ENCODE measurements at places on chromosomes 12 and 14.
A peak's percentile ranks its signal among the peaks of the same experiment; 100 is the strongest.

GRCh38 chr14:50344116-50344775, 32.1 kb downstream of the DMAC2L start:
- ATAC-seq = peak; percentile 96

- ATAC-seq = no peak
These were observed 1.2 kb downstream of the CNOT2 start for GRCh38 chr12:70244409-70244808.

- ATAC-seq = no peak
These were observed 75.2 kb upstream of the MAX start for GRCh38 chr14:65177551-65177950.

DNA sequence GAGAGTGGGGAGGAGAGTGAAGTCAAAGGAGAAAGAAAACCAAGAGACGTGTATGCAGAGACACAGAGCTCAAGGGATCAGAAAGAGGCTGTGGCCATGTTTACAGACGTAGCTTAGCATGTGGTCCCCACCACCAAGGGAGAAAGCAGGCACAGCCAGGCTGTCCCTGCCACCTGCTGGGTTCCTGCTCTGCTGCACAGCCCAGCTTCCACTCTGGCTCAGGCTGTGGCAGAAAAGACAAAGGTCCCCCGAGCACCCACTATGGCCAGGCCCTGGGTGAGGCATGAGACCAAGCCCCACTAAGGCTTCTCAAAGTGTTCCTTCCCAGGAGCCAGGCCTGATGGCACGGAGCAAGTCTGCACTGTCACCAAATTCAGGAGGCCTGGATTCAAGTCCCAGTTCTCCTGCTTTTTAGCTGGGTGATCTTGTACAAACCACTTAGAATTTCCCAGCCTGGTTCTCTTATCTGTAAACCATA, 25.9 kb upstream of the COL2A1 start:
- ATAC-seq = no peak

GRCh38 chr12:66380769-66381535, 78.7 kb downstream of the HELB start:
- ATAC-seq = no peak

GRCh38 chr14:99179506-99179905, 92.5 kb downstream of the BCL11B start:
- no peak for ATAC-seq

DNA sequence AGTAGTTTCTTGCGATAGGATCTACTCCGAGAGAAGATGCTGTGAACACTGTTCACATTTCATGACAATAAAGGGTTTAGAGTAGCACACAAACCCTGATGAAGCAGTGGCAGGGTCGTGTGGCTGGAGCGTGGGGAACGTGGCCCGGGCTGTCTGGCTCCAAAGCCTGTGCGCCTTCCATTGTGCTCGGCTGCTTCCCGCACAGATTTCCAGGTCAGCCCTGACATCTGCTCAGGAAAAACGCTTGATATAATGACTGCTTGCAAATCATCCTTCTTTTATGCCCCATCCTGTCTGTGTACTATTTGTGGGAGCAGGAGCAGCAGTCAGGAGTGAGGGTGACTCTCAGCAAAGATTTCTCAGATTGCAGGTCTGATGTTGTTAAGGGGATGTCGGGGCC, 78.6 kb downstream of the EML1 start:
- no peak for ATAC-seq

DNA sequence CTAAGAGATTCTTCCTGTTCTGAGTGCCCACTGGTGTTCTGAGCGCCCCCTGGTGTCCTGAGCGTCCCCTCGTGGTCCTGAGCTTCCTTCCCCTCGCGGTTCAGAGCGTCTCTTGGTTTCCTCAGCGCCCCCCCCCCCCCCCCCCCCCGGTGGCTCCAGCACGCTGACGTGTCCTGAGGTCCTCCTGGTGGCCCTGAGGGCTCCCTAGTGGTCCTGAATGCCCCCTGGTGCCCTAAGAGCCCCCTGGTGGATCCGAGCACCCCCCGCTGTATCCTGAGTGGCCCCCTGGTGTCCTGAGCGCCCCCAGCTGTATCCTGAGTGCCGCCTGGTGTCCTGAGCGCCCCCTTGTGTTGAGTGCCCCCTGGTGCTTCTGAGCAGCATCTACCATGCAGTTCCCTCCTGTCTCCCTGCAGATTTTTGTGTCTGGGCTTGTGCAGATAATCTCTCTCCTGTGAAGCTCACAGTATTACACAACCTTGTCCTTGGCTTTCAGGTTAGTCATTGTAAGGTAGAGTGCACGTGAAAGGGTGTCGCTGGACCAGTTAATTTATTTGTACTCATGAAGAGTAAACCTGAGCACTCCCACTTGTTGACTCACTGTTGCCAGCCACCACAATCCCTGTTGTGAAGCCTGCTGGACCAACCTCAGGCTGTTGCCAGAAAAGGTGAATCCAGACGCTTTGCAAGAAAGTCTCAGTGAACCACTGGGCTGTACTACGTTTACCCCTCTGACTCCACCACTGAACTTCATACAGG, 1168.4 kb downstream of the TMEM121 start:
- ATAC-seq = peak; percentile 71

- no peak for ATAC-seq
These were observed 12.1 kb upstream of the BMP4 start for GRCh38 chr14:53968726-53969125.

- ATAC-seq = no peak
These were observed 45.3 kb upstream of the ATP23 start for GRCh38 chr12:57896115-57896433.

- ATAC-seq = peak; percentile 71
These were observed 93.5 kb upstream of the PTHLH start for GRCh38 chr12:28065889-28066630.

GRCh38 chr12:115584156-115584555, 693.3 kb downstream of the MED13L start:
- no peak for ATAC-seq

- ATAC-seq = no peak
These were observed 365.7 kb downstream of the LRIG3 start for GRCh38 chr12:58554522-58555157.

GRCh38 chr14:100712490-100712889, 14.2 kb upstream of the DLK1 start:
- no peak for ATAC-seq

DNA sequence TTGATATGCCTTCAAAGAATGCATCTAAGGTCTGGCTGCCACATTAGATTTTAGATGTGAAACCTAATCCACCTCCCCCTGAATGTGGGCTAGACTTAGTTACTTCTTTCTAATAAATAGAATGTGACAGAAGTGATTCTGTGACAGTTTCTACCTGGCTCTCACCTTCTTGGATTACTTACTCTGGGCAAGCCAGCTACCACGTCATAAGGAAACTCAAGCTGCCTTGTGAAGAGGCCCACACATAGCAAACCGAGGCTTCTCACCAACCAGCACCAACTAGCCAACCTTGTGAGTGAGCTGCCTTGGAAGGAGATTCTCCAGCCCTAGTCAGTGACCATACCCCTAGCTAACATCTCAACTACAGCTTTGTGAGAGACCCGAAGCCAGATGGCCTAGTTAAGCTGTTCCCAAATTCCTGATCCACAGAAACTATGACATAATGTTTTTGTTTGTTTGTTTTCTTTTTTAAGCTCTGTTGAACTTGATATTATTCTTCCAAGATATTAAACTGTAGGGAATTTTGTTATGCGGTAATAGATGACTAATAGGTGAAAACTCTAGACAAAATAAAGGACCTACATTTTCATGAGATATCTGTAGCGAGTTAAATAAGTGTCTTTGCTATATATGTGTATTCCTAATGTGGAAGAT, 6.2 kb downstream of the GPR19 start:
- peak; percentile 76 for ATAC-seq

- peak; percentile 25 for ATAC-seq
These were observed 33.6 kb upstream of the PCNX1 start for GRCh38 chr14:70873627-70874026.

- ATAC-seq = no peak
These were observed 208.4 kb downstream of the EFCAB11 start for GRCh38 chr14:89746135-89746534.

- no peak for ATAC-seq
These were observed 4.4 kb upstream of the NR4A1 start for GRCh38 chr12:52046859-52047258.

GRCh38 chr12:61991661-61992060, 268.5 kb upstream of the USP15 start:
- no peak for ATAC-seq

DNA sequence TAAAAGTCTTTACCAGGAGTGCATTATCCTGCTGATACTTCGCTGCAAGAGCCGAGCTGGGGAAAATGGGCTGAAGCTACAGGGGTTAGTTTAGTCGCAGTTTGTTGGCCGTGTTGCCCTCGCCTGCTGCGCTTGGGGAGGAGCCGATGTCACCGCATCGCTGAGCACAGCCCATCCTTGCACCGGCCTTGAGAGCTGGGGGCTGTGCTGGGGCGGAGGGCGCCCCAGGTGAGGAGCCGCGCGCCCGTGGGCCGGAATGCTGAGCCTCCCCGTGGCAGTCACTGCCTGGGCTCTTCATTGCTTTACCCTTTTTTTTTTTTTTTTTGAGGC, 50.0 kb downstream of the ADGRD1 start:
- no peak for ATAC-seq

- ATAC-seq = no peak
These were observed 97.8 kb downstream of the RERG start for GRCh38 chr12:15123401-15123800.

DNA sequence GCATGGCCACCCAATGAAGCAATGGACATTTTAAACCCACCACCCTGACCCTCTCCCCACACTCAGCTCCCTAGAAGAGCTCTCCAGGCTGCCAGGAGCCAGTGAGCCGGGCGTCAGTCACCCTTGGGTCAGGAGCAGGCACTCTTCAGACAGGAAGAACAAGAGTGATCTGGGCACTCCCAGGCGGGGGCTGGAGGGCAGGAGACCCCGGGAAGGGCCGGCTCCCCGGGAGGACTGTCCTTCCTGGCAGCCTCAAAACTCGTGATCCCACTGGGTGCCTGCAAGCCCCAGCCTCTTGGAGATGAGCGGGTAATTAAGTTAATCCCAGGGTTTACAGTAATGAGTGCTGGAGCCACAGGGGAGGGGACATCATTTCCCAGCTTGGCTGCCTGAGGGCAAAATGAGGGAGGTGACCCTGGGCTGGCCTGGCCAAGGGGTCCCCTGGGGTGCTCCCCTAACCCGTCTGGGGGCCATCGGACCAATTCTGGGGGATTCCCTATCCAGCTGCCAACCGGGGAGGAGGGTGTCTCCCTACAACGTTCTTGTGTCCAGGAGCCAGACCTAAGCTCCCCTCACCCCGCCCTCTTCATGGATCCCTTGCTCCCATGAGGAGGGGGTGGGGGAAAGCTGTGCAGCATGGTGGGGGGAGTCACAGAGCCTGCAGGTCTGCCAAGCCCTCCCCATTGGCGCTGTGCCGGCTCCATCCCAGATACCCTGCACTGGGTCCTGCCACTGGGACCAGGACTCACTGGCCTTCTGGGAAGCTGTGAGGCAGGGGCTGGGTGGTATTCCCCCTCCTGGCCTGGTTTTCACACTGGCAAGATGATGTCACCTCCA, 59.2 kb downstream of the CCNK start:
- ATAC-seq = no peak

DNA sequence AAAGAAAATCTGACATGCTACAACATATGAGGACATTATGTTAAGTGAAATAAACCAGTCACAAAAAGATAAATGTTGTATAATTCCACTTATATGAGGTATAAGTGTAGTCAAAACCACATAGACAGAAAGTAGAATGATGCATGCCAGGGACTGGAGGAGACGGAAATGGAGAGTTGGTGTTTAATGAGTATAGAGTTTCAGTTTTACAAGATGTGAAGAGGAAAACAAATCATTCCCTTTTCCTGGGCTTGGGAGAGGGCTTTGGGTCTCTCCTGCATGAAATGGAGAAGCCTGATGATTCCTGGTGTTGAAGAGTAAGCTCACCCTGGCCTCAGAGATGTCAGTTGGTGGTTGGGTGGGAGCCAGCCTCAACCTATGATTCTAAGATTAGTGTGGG, 158.4 kb upstream of the PLXNC1 start:
- ATAC-seq = peak; percentile 40

GRCh38 chr14:77037938-77038568, 9.5 kb upstream of the IRF2BPL start:
- ATAC-seq = no peak

DNA sequence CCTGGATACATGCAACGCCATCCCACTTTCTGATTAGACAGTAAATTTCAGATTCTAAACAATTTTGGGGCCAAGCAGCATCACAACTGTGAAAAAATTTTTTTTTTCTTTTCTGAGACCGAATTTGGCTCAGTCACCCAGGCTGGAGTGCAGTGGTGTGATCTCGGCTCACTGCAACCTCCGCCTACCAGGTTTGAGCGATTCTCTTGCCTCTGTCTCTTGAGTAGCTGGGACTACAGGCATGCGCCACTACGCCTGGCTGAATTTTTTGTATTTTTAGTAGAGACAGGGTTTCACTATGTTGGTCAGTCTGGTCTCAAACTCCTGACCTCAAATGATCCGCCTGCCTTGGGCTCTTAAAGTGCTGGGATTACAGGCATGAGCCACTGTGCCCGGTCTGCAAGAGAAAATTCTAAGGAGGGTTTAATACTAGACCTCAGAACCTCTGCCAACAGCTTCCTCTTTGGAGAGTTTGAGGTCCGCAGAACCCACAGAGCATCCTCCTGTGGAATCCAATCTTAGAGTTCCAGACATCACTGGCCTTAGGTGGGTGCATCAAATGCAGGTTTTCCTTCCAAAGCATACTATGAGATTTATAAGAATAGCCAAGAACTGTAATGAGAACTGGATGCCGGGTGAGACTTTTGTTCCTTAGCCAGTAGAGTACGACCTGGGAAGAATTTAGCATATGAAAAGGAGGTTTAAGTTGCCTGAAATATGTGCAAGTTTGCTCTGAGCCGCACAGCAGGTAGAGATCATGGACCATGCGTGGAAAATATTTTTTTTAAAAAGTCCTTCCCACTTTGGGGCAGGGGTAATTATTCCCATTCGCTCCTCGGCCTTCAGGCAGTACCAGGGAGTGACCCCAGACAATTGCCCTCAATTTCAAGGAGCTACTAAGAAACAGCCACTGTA, 7.8 kb upstream of the PHC1 start:
- no peak for ATAC-seq

DNA sequence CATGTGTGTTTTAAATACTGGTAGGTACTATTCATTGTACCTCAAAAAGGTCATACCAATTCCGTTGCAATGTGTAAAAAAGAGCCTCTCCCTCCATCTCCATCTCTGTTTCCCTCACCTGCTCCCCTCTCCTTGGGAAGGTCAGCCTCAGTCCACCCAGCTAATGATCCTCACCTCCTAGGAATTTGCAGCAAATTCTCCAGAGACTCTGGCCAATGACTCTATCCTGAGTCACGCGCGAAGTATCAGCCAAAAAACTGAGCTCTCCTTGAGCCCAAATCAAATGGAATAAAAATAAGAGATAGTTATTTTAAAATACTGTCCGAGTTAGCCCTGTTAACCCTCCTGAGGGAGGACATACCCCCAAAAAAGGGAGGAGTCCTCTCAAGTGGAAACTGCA, 148.4 kb downstream of the DPF3 start:
- no peak for ATAC-seq

- no peak for ATAC-seq
These were observed 18.9 kb upstream of the ANKRD33 start for GRCh38 chr12:51868821-51869495.

GRCh38 chr12:115998794-115999478, 278.6 kb downstream of the MED13L start:
- no peak for ATAC-seq

All from activated T-helper 17 cell treated with anti-CD3 and anti-CD28 coated beads, Interleukin-2, amount 50 U/mL, for 72 hours (primary cell).